ENCODE measurements at places on chromosomes 1 and 21.

DNA sequence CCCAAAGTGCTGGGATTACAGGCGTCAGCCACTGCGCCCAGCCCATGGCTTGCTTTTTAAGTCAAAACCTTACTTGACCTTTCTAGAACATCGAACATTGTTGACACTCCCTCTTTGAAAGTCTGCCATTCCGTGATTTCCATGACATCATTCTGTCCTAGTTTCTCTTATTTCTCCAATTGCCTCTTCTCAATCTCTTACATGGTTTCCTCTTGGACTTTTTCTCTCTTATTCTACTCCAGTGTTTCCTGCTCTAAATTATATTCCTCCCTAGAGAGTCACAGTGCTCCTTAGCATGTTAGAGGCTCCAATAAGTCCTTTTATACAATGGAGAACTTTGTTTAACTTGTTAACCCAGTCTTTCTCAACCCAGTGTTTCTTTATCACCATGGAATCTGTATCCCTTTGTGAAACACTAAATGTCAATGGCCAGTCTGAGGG lies 25.5 kb downstream of the JAM2 start:
- DNase-seq: no peak

- DNase-seq: no peak
These were observed 17.4 kb upstream of the FAM89A start for GRCh38 chr1:231057410-231057809.

DNA sequence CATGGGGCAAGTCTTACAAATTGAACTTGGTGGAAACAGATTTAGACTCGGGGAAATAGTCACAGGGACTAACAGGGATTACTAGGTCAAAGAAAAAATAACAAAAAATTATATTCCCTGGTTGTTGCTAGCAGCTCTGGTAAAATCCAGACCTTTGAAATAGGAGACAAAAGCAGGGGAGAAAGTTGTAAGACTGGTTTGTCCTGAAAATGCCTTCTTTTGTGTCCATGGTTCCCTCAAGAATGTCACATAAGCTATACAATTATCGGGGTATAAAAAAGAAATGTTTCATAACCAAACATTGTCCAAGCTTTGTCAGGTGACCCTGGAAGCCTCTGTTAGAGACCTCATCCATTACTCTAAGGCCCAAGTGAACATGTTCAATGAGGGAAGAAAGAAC lies 33.1 kb downstream of the KIAA0319L start:
- no peak for DNase-seq

DNA sequence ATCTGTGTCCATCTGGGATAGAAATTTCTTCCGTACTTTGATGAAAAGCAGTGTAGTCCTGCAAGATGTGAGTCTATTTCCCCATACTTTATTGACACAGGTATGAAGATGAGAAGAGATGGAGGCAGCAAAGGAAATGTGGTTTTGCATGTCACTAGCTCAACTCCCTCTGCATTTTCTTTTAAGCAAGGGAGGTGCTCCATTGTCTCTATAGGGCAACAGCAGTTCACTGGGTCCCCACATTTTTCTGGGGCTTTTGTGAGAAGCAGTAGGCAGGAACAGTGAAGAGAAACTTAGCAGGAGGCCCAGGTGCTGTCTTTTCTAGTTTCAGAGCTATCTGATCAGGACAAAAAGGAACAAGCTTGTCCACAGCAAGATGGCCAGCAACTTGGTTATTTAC lies 37.1 kb downstream of the C21orf91 start:
- DNase-seq: no peak

- no peak for DNase-seq
These were observed 114.8 kb downstream of the HMCN1 start for GRCh38 chr1:185849014-185849413.

- DNase-seq: no peak
These were observed 51.1 kb downstream of the AGPAT3 start for GRCh38 chr21:43916076-43916475.
